Progenitor cell of endocrine pancreas (in vitro differentiated cells): ENCODE measurements at places on chromosomes 1 and 21.

DNA sequence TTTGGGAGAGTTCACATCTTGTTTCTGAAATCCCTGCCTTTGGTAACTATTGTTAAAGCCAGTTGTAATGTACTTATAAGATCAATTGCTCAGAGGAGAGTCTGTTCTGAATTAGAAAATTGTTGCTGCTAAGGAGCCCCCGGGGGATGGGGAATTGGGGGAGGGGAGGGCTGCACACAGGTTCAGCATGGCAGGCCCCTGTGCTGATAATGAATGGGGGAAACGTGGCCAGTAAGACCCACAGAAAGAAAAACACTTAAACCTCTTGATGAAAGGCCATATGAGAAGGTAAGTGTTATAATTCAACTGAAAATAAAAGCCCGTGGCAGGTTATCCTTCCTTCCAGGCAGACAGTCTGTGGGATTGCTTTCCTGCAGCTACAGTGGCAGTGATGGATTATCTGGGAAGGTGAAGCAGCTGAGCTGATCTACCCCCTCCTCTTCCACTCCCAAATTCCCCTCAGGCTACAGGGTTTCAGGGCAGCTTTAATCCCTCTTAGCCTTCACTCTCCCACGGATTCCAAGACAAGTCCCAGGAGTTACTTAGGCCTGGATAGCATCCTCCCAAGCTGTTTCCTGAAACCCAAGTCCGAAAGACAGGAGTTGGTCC, 398.8 kb downstream of the TBX15 start:
- DNase-seq: no peak

GRCh38 chr1:205346956-205347574, 9.7 kb downstream of the KLHDC8A start:
- DNase-seq: no peak

GRCh38 chr21:26892151-26892550, 46.9 kb upstream of the ADAMTS1 start:
- no peak for DNase-seq

GRCh38 chr1:116560704-116561490, 9.9 kb downstream of the CD58 start:
- DNase-seq: no peak

GRCh38 chr1:162625679-162626078, 6.6 kb upstream of the DDR2 start:
- DNase-seq: no peak

DNA sequence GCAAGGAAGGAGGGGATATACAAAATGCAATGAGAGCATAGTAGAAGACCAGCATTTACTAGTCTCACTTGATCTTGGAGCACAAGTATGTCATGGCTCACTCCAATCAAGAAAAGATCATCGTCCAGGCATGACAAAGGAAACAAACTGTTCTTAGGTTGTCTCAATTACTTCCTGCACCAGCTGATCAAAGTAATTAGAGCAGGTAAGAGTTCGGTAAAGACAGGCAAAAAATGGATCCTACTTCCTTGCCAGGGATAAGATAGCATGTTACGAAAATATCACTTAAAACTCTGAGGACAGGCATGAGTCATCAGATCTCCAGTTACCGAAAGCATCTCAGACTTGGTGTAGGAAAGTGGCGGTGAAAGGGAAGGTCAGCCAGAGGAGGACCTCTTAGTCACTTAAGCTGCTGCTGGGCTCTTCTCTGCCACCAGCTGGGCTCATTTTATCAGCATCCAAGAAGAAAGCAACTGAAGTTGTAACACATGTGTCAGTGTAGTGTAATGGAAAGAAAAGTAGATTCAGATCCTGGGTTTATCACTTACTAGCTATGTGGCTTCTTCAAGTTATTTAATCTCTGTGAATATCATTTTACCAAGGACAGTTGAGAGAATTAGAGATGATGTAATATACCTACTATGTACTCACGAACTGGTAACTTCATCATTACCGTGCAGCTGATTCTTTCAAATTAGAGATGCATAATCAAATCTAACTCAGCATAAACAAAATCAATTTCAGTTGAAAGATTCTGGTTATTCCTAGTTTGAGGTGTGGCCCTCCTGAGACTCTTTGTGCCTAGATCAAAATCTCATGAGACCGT, 46.8 kb downstream of the XCL1 start:
- no peak for DNase-seq

- no peak for DNase-seq
These were observed 32.6 kb downstream of the TNFRSF8 start for GRCh38 chr1:12095452-12096263.
